Left colon (tissue), 2 donors: ENCODE measurements at places on chromosomes 12 and 14. TPM values are rescaled to one million over a fixed set of nuclear protein-coding genes. Genes with fewer than 3 reads are reported as not detected.
A peak's percentile ranks its signal among the peaks of the same experiment; 100 is the strongest.

Gene TPPP2
- total RNA-seq: 0.58 TPM

Gene GLI1
- total RNA-seq: 1.9 TPM

Gene RNASE13
- total RNA-seq: not detected

Gene RASSF3
- total RNA-seq: 88.4 TPM

Gene ZFHX2
- 1.9 TPM for total RNA-seq

Gene DACT1
- 1.3 TPM for total RNA-seq

DNA sequence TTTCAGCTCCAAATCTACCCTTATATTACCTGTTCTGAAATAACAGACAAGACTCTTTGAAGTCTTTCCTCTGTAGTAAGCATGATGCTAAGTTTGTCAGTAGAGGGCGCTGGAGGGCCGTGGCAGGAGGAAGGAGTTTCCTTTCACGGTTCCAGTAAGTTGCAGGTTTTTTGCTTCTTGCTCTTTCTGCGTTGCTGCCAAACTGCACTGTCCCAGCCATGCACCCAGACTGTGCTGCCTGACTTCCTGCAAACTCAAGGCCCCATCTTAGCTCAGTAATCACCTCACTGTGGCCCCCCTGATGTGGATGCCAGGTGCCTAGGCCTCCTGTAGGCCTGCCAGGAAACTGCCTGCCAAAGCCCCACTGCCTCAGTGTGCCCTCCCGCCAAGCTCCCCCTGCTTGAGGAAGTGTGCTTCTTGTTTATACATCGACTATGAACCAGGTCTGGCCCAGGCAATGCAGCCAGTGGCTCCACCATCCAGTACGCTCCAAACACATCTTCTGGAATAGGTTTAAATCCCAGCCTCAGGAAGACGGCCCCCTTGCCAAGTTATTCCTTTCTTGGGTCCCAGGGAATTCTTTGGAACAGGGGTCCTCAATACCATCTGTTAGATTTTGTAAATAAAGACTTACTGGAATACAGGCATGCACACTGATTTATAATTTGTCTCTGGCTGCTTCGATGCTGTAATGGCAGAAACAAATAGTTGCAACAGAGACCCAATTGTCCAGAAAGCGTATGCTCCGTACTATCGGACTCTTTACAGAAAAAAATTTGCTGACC, 193.7 kb upstream of the LRIG3 start:
- peak; percentile 48 for DNase-seq

GRCh38 chr12:112564160-112564784, 145.5 kb downstream of the PTPN11 start:
- no peak for DNase-seq

- DNase-seq: no peak
Observed at GRCh38 chr14:71086567-71086966, 179.3 kb downstream of the PCNX1 start.

GRCh38 chr14:94795372-94795771, 25.5 kb upstream of the GSC start:
- DNase-seq: no peak

- no peak for DNase-seq
Observed at GRCh38 chr14:95713596-95714371, at the start of gene TCL1A. Gene TCL1A, minus strand, starts transcription at chr14:95714125. Its CDS starts 59 bp downstream, at chr14:95714066.

- no peak for DNase-seq
Observed at GRCh38 chr12:10293570-10294227, 14.0 kb upstream of the KLRD1 start.

DNA sequence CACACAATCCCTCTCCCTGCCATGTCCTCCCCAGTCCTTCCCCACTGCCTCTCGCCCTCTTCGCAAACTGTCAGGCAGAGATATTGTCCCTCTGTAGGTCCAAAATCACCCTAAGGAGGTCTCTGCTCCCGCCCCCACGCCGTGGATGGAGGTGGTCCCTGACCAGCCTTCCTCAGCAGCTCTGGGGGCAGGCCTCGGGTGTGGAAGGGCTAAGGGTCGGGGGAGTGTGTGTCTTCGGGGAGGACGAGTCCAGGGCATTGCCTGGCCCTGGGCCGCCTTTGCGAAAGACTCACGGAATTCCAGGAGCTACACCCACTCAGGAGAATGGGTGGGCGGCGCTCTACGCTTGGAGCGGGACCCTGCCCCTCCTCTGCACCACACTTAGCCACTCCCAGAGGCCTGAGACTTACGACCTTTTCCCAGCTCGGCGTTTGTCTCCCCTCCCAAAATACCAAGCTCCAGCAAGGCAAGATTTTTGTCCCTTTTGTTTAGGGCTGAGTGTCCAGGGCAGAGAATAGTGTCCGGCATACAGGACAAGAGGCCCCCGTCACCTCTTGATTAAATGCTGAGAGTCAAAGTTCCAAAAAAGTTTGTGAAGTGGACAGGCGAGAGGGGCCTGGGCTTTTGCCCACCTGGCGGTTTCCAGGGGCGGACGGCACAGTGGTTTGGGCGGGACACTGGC, 881 bp downstream of the PYGL start:
- DNase-seq: peak; percentile 65

- DNase-seq: no peak
Observed at GRCh38 chr12:51238037-51238509, 553 bp upstream of the DAZAP2 start.

DNA sequence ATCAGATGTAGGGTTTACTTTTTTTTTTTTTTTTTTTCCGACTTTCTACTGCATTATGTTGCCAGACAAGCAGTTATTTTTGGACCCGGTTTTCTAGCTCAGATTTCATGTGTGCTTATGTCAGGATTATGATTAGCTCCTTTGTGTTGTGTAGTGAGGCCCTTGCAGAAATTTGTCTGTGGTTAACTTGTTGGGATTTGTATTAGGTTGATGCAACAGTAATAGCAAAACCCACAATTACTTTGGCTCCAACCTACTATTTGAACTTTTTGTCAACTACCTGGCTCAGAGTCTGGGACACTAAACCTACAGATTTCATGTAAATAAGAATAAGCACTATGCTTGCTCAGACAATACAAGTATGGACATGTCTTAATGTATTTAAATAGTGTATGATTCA, 44.1 kb upstream of the KCNJ8 start:
- DNase-seq: no peak

DNA sequence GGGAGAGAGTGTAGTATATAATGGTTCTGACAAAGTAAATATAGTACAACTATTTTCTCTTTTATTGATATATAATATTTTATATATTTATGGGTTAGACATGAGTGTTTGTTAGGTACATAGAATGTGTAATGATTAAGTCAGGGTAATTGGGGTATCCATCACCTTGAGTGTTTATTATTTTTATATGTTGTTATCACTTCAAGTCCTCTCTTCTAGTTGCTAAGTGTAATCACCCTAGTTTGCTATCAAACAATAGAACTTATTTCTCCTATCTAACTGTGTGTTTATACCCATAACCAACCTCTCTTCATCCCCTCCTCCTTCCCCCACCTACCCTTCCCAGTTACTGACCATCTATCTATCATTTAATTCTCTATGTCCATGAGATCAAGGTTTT, 64.2 kb downstream of the BRMS1L start:
- no peak for DNase-seq

- DNase-seq: no peak
Observed at GRCh38 chr12:563787-564298, 99.4 kb downstream of the NINJ2 start.

DNA sequence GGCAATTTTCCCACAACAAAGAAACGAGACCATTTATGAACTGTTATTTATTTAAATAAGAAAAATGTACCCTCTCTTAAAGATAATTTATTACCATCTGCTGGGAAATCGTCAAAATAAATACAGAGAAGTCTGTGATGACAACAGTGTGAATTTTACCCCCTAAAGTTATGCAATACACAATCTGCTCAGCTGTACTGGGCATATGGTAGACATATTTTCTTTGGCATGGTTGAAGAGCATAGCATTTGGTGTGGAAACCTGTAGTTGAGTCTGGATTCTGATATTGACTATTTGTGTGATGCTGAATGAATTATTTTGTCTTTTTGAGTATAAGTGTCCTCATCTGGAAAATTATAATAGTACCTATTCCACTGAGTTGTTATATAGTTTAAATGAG, 60.0 kb downstream of the CFAP54 start:
- no peak for DNase-seq

GRCh38 chr12:13451776-13452175, 255.2 kb downstream of the EMP1 start:
- no peak for DNase-seq

DNA sequence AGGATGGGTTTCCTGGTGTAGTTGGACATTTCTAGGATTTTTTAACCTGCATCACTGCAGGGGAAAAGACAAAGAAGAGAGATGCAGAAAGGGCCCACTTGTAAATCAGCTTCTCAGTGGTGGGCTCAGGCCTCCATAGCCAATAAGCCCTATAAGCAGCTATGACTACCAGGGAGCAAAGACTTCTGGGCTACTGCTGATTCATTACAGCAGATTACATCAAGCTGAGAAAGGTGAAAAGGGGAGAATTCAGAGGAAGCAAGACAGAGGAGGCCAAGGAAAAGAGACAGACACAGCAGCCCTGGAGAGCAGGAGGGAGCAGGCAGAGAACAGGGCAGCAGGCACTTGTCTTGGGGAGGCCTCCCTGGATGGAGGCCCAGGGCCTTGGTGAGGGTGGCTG, 95.2 kb downstream of the KCNA5 start:
- no peak for DNase-seq

GRCh38 chr14:102182936-102183619, 43.4 kb downstream of the WDR20 start:
- no peak for DNase-seq
